Fibroblast of mammary gland (primary cell): ENCODE measurements at places on chromosomes 3 and 15.

- peak; percentile 30 for DNase-seq
Measured at GRCh38 chr3:172258624-172259023, 189.6 kb downstream of the GHSR start.

- no peak for DNase-seq
Measured at GRCh38 chr3:186938716-186939115, 8.4 kb downstream of the ST6GAL1 start.

- peak; percentile 100 for DNase-seq
Measured at GRCh38 chr3:23685541-23686258, 120.1 kb upstream of the UBE2E1 start.

DNA sequence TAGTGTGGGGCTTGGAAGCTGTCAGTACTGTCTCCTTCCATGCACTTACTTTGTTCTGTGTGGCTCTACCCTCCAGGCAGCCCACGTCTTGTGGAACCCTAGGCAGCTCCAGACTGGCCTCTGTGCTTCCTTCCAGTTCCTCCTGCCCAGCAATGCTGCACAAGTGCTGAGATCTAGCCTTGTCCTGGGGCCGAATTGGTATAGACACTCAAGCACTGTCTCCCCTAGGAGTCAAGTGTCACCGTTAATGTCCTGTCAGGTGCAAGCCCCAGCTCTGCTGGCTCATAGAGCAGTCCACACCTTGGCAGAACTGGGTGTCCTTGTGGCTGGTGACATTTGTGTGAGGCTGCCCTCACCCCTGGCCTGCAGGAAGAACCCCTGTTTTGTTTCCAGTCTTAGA, 130.1 kb downstream of the EEFSEC start:
- no peak for DNase-seq

GRCh38 chr3:8223766-8224165, 277.9 kb upstream of the LMCD1 start:
- DNase-seq = peak; percentile 33

DNA sequence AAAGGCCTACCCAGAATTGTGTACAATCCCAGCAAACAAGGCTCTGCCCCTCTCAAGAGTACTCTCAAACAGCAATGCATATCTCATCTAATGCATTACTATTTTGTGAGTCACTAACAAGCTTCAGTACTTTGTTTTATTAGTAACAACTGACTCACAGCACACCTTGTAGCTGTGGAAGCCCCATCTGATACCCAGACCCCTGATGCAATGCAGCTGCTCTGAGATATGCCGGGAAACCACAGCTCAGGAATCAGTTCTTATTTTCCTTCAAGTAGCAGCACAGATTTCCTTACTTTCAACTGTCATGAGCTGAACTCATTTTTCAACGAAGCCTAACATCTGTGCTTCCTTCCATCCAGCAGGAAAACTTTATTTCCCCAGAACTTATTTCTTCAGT, 37.8 kb downstream of the CCNL1 start:
- peak; percentile 95 for DNase-seq

DNA sequence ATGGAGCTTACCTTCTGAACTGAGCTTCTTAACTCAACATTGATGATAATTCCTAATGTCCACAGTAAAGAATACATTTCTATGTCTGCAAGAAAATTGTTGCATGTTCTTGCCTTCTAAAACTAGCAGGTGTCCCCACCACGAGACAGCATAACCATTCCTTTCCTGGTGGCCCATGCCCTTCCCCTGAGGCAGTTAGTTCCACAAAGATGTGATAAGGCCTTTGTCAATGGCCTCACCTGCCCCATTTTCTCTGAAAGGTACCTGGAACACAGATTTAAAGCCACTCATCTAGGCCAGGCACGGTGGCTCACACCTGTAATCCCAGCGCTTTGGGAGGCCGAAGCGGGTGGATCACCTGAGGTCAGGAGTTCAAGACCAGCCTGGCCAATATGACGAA, 21.0 kb upstream of the HTR3E start:
- no peak for DNase-seq

GRCh38 chr3:126961791-126962461, 21.0 kb upstream of the PLXNA1 start:
- peak; percentile 87 for DNase-seq

DNA sequence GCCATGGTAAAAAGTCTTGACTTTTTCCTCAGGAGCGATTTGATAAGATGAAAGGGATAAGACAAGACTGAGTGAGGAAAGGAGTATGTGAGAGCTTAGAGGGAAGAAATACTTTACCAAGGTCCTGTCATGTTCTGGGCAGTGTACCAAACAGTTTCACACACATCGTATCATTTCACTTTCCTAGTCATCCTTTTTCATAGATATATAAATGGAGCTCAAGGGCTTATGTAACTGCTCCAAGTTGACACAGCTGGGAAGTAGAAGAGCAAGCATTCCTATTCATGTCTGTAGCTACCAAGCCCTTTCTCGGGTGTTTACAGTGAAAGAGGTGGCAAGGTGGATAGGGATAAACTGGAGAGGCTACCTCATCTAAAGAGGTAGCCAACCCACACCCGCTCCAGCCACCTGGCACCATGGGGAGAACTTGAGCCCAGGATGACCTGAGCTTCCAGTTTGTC, 57.4 kb downstream of the MRPS25 start:
- DNase-seq = peak; percentile 88

DNA sequence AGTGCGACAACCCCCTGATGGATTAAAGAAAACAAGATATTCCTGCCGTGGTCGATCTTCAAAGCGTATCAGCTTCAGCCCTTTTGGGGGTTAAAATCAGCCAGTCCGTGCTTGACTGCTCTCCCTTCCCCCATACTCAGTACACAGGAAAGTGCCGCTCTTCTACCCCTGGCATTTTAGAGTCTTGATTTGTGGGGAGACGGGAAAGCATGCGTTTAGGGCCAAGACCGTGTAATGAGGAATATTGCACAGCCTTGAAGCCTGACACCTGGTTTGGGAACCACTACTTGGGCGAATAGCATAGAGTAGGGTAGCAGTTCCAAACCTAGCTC, 540 bp upstream of the EDC3 start:
- DNase-seq = no peak

DNA sequence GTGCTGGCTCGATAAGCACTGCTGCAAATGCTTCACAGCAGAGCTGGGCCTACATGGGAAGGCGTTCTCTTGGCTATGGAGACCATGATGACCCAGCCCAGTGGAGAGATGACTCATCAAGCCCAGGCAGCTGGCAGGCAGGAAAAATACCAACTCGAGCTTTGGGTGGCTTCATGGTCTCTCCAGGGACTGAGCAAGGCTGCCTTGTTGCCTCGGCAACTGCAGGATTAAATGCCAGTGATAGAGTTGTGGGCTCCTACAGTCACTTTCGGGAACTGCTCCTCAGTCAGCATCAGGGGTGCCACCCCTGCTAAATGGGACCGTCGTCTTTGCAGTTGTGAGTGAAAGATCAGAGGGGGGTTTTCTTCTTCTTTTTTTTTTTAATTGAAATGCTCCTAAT, 54.6 kb upstream of the MYZAP start:
- DNase-seq = peak; percentile 83

DNA sequence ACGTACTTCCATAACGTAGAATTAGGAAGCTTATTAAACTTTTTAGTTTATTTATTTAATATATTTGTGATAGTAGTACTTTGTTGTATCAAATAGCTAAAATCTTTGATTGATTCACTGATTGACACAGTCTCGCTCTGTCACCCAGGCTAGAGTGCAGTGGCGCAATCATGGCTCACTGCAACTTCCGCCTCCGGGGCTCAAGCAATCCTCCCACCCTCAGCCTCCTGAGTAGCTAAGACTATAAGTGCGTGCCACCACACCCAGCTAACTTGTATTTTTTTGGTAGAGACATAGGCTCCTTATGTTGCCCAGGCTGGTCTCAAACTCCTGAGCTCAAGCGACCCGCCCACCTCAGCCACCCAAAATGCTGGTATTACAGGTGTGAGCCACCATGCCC, 5.7 kb downstream of the APH1B start:
- DNase-seq = no peak

- peak; percentile 66 for DNase-seq
Measured at GRCh38 chr3:53941184-53941583, 49.5 kb upstream of the SELENOK start.
